ENCODE measurements at places on chromosomes 5 and 9. TPM values are rescaled to one million over a fixed set of nuclear protein-coding genes. Genes with fewer than 3 reads are reported as not detected.

Gene WDR38
- not detected for total RNA-seq

Gene FBP1
- total RNA-seq, result 4.6 TPM

Gene F2RL2
- 2.8 TPM for total RNA-seq

Gene LCN9
- total RNA-seq, result not detected

Gene UBTD2
- 19.9 TPM for total RNA-seq

Gene CCL27
- total RNA-seq, result not detected

Gene CTXN3
- total RNA-seq, result not detected

Gene LHX3
- not detected for total RNA-seq

Gene HSPB3
- 19.1 TPM for total RNA-seq

Gene RGMB
- total RNA-seq, result 176 TPM

Gene OSMR
- total RNA-seq, result 39.2 TPM

Gene CSF2
- not detected for total RNA-seq

Gene FAM221B
- total RNA-seq, result not detected

Gene TLR4
- total RNA-seq, result 9.7 TPM

Gene MSX2
- total RNA-seq, result 2.3 TPM

Gene ZFYVE16
- total RNA-seq, result 21.0 TPM

Gene ENHO
- total RNA-seq, result 2.0 TPM

Gene CD72
- not detected for total RNA-seq

Gene AFAP1L1
- total RNA-seq, result 20.8 TPM
